ENCODE measurements at places on chromosomes 7 and 10. TPM values are rescaled to one million over a fixed set of nuclear protein-coding genes. Genes with fewer than 3 reads are reported as not detected.

DNA sequence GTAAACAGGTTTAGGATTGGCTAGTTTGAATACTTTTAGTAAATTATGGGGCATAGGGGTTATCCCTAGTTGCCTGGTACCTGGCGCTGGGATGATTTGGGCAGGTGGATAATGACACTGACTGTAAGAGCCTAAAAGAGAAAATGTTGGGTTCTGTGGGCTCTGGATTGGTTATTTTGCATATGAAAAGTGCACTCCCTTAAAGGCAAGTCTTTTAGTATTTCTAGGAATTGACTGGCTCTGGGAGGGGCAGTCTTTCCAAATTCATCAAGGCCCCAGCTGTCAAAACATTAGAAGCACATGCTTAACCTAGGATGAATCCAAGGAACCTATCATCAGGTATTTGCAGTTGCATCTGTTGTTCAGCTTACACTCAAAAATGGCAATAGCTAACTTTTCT lies 454.6 kb upstream of the SORCS1 start:
- no peak for DNase-seq

GRCh38 chr7:81094952-81095351 lies 176.1 kb upstream of the SEMA3C start:
- DNase-seq: no peak

DNA sequence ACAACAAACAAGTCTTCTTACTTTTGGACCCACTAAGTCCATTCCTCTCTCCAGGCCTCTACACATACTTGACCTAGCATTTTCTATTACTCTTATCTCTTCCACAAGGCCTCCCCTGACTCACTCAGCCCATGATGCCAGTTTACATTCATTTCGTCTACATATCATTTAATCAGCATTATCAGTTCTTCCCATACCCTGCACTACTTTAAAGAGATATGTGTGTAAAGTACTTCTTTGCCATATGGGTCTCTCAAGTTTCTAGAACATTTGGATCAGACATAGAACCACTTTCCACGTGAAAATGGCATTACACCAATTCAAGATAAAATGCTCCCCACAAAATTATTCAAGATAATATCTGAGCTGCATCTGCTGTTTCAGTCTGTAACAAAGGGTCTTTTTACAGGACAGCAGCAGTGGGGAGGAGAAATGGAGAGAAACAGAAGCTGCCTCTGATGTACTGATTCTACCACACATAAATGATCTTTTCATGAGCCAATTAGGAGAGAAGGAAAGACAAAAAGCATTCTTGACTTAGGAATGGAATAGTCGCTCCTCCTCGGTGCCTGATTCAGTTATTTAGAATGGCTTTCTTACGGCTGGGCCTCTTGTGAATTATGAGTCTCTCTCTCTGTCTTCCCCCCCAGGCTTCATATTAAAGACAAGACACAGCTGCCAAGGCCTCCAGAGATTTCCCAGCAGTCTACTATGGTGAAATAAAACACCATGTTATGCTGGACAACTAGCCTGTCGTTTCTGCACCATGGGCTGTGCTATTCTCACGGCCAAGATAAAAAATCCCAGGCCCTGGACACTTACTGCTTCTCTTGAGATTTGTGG lies 46.9 kb upstream of the SEPTIN7 start:
- peak; percentile 55 for DNase-seq

- DNase-seq: peak; percentile 91
Observed at GRCh38 chr10:11742779-11743298, 657 bp downstream of the ECHDC3 start.

- DNase-seq: no peak
Observed at GRCh38 chr7:4028221-4028620, 653.9 kb upstream of the FOXK1 start.

DNA sequence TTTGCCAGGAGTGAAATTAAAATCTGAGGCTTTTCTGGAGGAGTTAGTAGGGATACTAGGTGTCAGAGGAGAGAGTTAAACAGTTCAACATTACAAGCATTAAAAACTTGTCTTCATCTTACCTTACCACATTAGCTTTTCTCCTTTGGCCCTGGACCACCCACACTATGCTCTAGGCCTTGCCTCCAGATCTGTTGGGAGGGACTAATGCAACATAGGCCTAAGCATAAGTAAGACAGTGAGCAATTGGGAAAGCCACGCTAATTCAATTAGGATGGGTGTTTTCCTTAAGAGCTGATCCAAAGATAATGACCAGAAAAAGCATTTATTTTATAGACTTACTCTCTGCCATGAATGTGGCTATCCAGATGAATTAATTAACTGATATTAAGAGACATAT lies 158.9 kb downstream of the ELMO1 start:
- DNase-seq: no peak

IQUB gene
- total RNA-seq: 0.47 TPM

ACHE gene
- total RNA-seq: 21.4 TPM

DNA sequence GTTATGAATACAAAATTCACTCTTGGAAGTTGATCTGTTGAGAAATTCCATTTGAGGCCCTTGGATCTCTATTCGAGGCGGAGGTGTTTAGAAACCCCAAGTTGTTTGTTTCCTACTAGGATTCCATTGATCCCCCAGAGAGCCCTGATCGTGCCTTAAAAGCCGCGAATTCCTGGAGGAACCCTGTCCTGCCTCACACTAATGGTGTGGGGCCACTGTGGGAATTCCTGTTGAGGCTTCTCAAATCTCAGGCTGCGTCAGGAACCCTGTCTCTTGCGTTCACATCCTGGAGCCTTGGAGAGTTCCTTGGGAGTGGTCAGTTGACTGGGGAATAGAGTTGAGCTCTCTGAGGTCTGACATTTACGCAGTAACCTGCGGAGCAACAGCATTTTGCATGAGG lies 1.2 kb downstream of the CFAP69 start:
- no peak for DNase-seq

KIF11 gene
- total RNA-seq: 0.22 TPM

CYP26A1 gene
- total RNA-seq: not detected

GRK5 gene
- 8.8 TPM for total RNA-seq

DNA sequence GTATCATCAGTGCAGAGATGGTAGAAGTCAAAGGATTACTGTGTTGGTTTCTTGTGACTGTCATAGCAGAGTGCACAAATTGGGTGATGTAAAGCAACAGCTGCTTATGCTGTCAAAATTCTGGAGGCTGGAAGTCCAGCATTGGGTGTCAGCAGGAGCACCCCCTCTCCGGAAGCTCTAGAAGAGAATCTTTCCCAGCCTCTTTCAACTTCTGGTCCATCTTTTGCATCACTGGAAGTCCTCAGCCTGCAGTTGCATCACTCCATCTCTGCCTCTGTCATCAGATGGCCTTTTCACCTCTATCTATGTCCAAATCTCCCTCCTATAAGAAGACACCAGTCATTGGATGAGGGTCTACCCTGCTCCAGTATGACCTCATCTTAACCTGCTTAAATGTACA lies 35.8 kb upstream of the GALNTL5 start:
- DNase-seq: no peak

SORBS1 gene
- 175 TPM for total RNA-seq

DNA sequence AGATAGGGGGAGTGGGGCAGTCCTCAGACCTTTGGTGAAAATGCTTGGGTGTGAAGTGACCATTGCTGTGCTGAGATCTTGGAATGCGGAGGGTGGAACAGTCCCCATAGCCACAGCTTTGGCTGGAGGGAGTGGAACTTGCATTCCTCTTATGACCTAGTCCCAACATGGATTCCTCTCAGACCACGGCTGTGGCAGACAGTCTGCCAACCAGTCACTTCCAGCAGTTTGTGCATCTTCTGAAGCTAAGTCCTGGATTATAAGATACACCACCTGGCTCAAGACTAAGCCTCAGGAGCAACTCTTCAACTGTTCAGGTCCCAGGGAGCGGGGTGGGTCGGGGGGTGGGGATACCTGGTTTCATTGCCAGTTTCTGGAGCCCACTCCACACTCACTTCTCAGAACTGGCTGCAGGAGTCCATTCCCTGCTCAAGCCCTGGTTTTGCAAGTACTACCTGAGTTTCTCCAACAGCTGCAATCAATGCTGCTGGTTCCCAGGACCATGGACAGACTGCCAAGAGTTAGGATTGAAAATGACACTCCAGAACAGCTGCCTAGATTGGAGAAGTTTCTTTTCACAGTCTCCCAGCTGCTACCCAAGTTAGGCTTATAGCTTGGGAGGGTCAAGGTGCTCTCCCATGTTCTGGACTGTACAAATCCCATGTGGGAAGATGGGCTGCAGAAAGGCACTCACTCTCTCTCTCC lies 29.1 kb upstream of the DGKB start:
- no peak for DNase-seq

VAX1 gene
- total RNA-seq: not detected

DNA sequence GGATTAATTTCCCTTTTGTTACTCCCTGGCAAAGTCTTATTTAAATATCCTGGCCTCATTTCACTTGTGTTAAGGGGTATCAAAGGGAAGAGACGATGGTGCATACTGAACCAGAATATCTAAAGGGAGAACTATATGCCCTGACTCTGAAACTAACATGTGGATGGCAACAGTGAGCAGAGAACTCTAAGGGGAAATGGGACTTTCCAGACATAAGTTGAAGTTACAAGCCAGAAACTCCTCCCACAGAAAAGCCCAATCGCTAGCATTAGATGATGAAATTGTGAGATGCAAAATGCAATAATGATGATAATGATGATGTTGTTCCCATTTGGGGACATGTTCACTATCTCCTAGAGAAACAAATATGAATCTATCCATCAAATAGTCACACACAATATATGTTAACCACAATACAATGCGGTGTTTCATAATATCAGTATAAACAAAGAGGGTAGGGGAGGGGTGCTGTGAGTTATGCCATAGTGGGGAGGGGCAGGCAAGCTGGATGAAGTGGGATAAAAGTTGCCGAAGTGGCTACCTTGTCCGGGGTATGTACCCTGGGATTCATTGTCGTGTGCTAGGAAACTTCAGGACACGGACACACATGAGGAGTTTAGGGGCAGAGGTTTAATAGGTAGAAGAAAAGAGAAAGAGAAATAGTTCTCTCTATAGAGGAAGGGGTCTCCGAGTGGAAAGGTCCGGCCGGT lies 37.1 kb downstream of the TMEM229A start:
- DNase-seq: no peak

PDZD8 gene
- 18.1 TPM for total RNA-seq

DNA sequence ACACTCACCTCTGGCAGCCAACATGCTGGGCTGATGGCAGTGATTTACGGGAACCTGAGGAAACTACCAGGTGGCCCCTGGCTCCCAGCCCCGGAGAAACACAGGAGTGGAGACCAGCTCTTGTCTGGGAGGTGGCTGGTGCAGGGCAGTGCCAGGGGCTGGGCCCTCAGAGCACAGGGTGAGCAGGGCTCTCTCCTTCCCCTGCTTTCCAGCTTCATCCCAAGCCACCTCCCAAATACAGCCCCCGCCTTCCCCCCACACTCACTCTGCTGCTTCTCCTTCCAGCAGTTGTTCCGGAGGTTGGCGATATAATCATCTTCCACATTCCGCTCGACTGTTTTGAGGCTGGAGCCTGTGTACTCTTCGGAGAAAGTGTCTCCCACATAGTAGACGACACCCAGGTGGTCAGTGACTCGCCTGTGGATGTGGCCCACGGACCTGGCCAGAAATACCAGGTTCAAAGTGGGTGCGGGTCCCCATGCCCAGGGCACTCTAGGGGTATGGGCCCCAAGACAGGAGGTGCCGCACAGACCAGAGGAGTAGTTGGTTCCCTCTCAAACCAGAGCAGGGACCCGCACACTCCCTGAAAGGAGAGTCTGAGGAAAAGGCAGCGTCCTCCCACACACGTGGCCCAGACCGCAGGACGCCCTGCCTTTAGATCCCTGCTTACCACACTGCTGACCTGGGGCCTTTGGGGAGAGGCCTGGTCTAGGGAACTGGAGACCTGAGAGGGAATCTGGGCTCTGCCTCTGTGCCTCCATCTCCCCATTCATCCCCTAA lies 18.3 kb downstream of the DNAJB12 start:
- DNase-seq: no peak

- no peak for DNase-seq
Observed at GRCh38 chr7:64887756-64888508, 15.1 kb upstream of the ZNF273 start.

CDC14C gene
- total RNA-seq: not detected

C7orf33 gene
- total RNA-seq: not detected

GRCh38 chr7:74181821-74182220 lies 7.7 kb downstream of the EIF4H start:
- DNase-seq: no peak

EZH2 gene
- total RNA-seq: 1.9 TPM

PLAC9 gene
- 9.9 TPM for total RNA-seq

BICC1 gene
- total RNA-seq: 8.2 TPM

All from psoas muscle (tissue), 8 donors.